Stimulated activated CD4-positive, alpha-beta T cell treated with anti-CD3 and anti-CD28 coated beads, Interleukin-15, amount 100 ng/mL, for 24 hours (primary cell): ENCODE measurements at places on chromosomes 6 and 20.

DNA sequence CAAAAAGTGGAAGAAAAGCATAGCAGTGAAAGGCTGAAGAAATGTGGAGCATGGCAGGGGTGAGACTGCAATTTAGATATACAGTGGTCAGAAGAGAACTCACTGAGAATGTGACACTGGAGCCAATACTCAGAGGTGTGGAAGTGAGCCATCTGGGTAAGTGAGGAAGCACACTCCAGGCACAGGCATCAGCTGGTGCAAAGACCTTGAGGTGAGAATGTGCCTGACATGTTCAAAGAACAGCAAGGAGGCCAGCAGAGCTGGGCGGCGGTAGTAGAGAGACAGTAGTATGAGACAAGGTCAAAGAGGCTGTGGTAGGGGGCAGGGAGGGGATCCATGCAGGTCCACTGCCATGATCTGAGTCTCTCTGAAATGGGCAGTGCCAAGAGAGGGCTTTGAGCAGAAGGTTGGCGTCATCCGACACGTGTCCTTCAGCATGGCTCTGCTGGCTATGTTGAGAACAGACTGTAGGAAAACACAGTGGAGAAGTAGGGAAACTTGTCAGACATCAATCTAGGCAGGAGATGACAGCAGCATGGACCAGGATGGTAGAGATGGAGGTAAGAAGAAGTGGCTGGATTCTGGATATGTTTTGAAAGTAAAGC is 84.4 kb downstream of the PLCG1 start:
- DNase-seq = no peak

DNA sequence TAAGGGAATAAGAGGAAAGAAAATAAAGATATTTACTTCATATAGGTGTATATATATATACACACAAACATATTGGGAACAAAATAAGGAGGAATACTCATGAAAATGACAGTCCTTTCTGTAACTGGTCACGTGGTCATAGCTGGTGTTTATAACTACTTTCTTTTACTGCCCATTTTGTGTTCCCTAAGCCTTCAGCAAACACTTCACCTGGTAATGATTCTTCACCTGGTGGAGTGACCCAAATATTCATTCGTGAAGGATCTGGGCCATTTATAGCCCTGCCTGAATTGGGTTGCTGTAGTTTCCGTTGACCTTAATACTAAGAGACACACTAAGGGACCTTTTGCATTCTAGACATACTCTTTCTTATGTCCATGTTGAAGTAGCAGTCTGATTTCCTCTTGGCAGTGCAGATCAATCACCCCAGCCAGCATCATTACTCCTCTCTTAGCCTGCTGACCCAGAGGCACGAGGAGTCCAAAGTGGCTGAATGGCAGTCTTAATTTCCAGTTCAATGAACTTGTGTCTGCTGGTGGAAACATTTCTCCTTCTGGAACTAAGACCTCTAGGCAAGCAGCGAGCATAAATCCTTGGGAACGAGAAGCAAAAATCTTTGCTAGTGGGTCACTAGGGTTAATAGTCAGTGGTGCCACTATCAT is 39.9 kb upstream of the IYD start:
- no peak for DNase-seq

GRCh38 chr6:148547110-148547509 is 199.7 kb upstream of the UST start:
- no peak for DNase-seq

GRCh38 chr6:91538622-91539021 is 951.8 kb upstream of the MAP3K7 start:
- DNase-seq = no peak

GRCh38 chr6:88251301-88251700 is 85.2 kb upstream of the CNR1 start:
- no peak for DNase-seq

GRCh38 chr20:43092386-43093088 is 97.2 kb downstream of the PTPRT start:
- no peak for DNase-seq

- no peak for DNase-seq
These were observed 78.1 kb downstream of the UST start for GRCh38 chr6:148824960-148825359.

DNA sequence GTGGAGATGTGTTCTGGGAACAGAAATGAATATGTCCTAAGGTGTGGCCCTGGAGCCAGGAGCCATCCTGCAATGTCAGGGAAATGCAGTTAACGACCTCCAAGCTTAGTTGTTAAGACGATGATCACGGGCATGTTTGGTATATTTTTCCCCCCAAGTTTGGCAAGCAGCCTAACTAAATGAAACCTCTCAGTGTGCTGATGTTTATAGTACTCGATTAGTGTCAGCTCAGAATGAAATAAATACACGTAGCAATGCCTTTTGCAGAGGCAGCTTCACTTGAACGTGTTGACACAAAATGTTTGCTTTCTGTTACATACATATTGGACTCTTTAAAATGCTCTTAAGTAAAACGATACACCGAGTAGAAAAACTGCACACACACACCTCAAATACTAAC is 76.2 kb upstream of the OLIG3 start:
- DNase-seq = no peak

DNA sequence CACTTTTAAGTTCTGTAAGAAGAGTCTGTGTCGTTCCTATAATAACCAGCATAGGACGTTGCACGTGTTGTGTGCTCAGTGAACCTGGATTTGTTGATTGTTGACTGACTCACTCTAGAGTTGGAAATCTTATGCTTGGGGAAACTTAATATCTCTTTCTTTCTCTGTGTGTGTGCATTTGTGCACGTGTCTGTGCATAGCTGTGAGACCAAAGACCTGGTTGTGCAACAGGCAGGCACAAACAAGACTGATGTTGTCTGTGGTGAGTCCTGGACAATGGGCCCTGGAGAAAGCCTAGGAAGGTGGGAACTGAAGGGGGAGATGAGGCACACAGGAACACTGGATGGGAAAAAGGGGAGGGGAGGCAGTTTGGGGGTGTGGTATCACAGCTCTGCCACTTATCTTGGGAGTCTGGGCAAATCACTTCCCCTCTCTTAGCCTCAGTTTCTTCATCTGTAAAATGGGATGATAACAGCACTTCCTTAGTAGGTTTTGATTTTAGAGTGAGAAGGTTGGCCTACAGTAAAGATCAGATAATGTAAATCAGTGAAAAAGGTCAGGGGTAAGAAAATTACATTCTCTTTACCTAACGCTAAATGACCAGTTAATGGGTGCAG is 8.4 kb downstream of the CD40 start:
- no peak for DNase-seq

GRCh38 chr6:81933608-81934051 is 181.1 kb upstream of the TENT5A start:
- DNase-seq = no peak

DNA sequence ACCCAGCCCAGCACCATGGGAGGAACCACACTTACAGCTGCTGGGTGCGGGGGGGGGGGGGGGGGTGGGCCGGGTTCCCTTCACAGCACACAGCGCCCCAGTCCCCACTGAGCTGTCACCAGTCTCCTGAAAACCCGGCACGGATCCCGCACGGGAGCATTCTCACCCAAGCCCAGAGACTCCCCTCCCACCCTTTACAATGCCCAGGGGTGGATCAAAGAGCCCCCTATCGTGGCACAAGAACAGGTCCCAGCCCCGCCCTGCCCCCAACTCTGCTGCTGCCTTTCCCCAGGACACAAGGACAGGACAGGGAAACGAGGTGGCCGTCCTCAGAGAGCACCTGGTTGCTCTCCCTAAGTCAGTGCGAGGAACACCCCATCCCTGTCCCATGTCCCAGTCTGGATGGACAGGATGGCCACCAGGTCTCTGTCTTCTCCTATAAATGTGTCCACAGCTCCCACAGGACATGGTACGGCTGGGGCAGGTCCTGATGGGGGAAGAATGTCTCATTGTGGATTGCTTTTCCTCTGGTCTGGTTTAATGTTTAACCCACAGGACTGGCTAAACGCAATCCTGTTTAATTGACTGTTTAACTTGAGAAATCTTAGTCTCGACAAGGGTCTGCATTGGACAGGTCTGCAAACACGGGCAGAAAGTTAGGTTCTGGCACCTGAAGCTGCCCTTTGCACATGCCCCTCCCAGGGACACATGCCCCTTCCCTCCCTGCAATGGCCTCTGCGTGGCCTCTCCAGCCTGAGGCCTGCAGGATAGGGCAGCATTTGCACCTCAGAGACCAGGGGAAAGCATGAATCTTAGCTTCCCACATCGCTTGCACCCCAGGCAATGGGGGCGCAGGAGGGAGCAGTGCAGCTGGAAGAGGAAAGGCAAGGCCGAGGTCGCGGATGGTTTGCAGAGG is 45.3 kb downstream of the DACT2 start:
- no peak for DNase-seq

DNA sequence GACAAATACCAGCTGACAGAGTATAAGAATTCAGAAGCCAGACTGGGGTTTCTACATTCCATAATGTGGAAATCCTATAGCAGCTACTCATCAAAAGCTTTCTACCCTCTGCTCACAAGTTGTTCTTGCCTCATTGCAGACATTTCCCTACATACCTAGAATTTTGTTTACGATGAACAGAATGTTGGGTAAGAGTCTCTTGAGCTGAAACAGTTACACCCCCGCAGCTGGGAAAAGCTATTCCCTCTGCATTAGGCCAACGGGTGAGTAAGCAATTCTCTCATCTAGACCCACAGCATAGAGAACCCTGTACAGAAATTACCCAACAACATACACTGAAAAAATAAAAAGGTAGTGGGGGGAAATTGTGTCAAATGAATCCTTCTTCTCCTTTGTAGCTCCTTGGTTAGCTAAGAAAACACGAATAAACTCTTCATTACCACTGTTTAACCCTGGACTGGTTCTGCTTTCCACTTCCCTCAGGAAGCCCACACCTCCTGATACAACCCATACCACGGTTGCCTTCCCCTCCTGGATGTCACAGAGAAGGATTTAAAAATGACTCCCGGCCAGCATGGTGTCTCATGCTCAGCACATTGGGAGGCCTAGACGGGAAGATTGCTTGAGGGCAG is 215.0 kb upstream of the SHLD1 start:
- no peak for DNase-seq

GRCh38 chr6:88263591-88263990 is 97.4 kb upstream of the CNR1 start:
- DNase-seq = no peak

GRCh38 chr20:42656130-42656529 is 533.6 kb downstream of the PTPRT start:
- no peak for DNase-seq

GRCh38 chr6:160108077-160108476 is 13.5 kb upstream of the SLC22A1 start:
- no peak for DNase-seq

GRCh38 chr6:148657048-148657447 is 89.8 kb upstream of the UST start:
- no peak for DNase-seq

GRCh38 chr6:141492521-141493284 is 640.0 kb upstream of the GJE1 start:
- DNase-seq = no peak

DNA sequence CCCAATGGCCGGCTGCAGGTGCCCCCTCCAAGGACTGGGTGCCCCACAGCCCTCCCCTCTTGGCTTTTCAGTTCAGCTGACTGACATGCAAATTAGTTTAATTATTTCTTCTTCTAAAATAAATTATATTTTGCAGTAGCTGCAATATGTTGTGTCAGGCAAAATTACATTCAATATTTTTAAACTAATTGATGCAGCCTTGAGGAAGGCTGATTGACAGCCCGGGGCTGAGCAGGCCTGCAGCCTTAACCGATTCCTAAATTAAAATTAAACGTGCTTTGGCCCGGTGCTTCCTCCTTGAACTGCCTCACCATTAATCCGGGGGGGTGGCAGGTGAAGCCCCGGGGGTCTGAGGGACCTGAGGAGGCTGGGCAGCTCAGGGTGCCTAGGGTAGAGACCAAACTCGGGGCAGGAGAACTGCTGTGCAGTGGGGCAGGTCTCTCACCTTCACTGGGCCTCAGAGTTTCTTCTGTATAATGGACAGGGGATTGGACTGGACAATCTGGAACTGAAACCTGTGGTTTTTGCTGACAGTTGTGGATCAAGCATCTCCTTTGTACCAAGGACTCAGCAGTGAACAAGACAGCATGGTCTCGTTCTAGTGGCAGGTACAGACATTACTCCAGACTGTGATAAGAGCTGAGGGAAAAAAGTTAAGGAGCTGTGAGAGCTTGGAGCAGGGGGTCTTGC is 72.5 kb downstream of the CD40 start:
- DNase-seq = no peak

DNA sequence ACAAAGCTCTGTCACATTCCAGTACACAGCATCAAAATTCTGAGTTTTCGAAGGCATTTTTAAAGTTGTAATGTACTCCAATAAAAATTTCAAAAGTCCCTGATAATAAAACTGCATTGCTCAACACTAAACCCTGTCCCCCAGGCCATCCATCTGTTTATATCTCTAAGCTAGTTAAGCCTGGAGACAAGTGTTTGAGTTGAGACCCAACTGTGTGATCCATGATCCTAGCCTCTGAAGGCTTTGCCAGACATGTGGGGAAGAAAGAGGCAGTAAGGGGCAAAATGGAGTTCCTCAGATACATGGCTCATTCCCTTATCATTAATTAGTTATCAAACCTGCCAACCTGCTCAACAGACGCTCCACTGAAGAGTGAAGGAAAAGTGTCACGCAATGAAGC is 198.4 kb downstream of the ISM1 start:
- no peak for DNase-seq

DNA sequence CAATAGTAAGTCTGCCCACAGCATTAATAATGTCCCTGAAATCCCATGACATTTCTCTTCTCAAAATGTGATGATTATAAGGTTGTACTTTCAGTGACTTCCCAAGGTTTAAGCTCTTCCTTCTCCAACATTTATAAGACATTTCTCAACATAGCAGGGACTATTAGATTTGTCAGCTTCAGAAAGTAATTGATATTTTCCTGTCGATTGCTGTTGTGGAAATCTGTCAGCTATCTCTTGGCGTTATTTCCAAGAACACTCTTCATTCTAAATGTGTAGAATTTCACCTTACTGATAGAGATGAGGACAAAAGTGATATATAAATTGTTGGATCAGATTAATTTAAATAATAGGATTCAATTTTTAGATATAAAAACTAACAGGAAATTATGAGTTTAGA is 149.7 kb upstream of the IMPG1 start:
- DNase-seq = no peak

DNA sequence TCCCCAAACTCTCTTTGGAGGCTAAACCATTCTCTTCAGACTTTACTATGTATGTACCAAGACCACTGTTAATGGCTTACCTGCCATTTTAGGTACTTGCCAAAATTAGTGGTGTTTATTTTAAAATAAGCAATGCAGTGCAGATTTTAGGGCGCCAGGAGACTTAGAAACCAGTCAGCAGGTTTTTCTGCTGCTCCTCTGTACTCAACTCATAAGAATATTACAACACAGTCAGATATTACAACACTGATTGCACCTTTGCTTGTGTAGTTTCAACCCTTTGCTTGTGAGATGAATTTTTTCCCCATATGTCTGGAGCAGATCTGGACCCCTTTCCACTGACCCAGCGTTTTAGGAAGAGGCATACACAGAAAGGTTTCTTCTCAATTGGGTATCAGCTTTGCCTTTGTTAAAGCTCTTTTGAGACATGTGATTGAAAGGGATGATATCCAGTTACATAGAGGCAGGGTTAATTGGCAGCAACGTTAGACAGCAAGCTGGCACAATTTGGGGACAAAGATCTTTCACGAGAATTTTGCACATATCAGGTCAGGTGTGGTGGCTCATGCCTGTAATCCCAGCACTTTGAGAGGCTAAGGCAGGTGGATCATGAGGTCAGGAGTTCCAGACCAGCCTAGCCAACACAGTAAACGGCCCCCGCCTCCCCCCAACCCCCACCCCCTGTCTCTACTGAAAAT is 6.2 kb downstream of the TTPAL start:
- DNase-seq = no peak

GRCh38 chr20:23085436-23086055 is 578 bp downstream of the CD93 start:
- no peak for DNase-seq

GRCh38 chr6:112717401-112717800 is 370.3 kb downstream of the RFPL4B start:
- DNase-seq = no peak
